Muscle of arm (tissue), 14 donors: ENCODE measurements at places on chromosomes 6 and 20. TPM values are rescaled to one million over a fixed set of nuclear protein-coding genes. Genes with fewer than 3 reads are reported as not detected.

- DNase-seq: no peak
These were observed 121.6 kb upstream of the BEND6 start for GRCh38 chr6:56833127-56833791.

GRCh38 chr20:41006126-41006935 is 22.3 kb upstream of the TOP1 start:
- DNase-seq: no peak

DNA sequence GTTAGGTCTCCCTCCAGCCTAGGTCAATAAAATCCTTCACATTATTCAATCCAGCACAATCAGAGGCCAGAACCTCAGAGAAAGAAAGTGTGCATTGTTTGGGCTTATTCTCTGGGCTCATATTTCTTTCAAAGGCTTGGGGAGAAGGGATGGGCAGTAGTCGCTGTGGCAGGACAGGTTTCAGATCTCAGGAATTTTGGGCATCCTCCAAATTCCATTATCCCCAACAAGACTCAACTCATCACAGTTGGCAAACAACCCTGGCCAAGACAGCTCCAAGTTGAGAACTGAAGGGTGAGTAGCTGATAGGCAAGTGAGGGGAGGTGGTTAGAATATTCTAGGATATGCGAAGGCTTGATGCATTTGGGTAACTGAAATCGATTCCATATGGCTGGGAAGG is 27.2 kb upstream of the CHD6 start:
- no peak for DNase-seq

Gene HSPA1L
- not detected for polyA plus RNA-seq

Gene NR2E1
- not detected for polyA plus RNA-seq

Gene CPXM1
- polyA plus RNA-seq: 52.2 TPM

Gene LPA
- not detected for polyA plus RNA-seq
